ENCODE measurements at places on chromosomes 2 and 18.

DNA sequence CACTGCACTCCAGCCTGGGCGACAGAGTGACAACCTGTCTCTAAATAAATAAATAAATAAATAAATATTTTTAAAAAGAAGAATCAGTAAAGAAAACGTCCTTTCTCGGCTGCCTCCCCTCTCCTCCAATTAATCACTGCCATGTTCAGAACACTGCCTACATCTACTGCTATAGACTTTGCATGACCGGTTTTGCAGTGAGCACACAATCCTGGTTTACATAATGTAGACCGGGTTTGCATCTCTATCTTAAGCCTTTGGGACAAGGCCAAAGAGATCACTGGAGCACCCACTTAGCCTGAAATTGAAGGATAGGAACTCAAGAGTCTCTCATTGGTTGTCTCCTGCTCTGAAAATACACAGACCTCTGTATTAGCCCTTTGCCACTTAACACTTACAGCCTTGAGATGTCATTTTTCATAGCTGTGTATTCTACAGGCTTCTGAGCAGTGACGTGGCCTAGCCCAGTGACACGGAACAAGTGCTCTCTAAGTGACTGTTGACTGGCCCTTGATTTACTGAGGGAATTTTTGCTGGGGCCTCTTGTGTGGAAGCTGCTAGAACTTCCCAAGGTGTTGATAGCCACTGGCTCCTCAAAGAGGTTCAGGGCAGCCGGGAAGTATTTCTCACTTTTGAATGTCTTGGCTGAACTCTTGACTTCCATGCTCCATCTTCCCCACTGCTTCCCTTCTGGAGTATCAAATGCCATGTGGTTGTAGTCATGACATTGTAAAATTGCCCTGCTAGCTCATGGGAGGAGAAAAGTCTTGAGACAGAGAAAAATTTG lies 45.3 kb upstream of the CCBE1 start:
- DNase-seq: no peak

DNA sequence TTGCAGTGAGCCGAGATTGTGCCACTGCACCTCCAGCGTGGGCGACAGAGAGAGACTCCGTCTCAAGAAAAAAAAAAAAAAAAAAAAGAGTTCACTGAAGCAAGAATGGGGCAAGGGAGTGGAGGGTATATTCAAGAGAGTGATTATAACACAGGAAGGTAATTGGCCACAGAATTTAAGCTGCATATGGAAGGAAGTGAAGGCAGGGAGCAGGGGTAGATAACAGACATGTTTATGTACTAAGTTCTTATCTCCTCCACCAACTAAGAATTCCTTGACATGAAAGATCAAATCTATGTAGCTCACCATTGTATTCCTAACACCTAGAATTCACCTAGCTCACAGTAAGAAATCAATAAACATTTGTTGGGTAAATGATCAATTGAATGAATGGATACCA lies 37.3 kb downstream of the GKN2 start:
- DNase-seq: no peak

DNA sequence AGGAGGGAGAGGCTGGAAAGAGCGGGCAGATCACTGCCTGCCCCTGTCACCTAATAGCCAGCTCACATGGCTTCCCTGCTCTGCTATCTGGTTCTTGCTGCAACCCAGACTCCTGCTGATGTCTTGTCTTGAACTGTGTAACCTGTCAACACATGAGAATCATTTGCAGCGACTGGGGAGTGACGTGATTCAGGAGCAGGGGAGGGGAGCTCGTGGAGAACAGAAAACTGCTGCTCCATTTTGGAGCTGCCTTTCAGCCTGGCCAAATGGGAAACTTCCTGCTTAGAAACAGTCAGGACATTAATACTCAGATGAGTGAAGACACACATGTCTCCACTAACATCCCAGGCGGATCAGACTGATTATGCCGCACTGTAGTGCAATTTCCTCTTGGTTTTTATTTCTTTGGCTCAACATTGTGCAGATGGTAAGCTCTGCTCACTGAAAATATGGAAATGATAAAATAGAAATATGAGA lies 38.1 kb downstream of the RPL37A start:
- no peak for DNase-seq

GRCh38 chr2:32755666-32756065 lies 127.8 kb downstream of the TTC27 start:
- DNase-seq: no peak

GRCh38 chr18:49819823-49820671 lies 6.7 kb upstream of the ACAA2 start:
- DNase-seq: peak; percentile 24

GRCh38 chr2:239943571-239943970 lies 81.6 kb downstream of the NDUFA10 start:
- no peak for DNase-seq

GRCh38 chr18:62781893-62782292 lies 66.6 kb downstream of the PHLPP1 start:
- no peak for DNase-seq

GRCh38 chr2:77797088-77797487 lies 274.9 kb upstream of the LRRTM4 start:
- no peak for DNase-seq

DNA sequence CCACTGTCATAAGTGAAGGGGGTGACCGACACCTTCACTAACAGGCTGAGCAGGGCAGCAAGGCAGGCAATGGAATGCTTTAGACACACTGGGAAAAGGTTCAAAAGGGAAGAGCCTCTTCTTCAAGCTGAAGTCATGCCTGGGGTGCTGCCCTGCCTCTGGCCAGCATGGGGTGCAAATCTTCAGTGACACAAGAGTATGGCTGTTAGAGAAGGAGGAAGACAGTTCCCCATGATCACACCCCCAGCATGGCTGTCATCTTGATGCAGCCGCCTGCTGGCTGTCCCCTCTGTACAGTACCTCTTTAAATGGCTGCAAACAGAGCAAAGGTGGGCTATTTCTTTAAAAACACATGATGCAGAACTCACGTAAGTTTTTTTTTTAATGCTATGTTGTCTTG lies 71.9 kb downstream of the INPP4A start:
- DNase-seq: no peak
